ENCODE measurements at places on chromosomes 3 and 15.
A peak's percentile ranks its signal among the peaks of the same experiment; 100 is the strongest.

DNA sequence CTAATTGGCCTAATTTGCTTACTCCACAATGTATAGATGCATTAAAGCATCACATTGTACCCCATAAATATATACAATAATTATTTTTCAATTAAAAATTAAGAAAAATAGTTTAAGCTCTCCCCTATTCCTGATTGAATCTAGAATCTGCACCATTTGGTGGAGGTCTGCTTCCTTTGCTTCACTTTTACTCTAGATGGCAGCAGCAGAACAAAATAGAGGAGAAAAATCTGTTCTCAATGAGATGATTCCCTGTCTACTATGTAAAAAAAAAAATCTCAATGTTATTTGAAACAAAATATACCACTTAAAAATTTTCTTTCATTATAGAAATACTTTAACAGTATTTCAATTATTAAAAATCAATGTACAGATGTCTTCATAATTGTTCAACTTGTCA, 109.6 kb upstream of the FXR1 start:
- no peak for DNase-seq

DNA sequence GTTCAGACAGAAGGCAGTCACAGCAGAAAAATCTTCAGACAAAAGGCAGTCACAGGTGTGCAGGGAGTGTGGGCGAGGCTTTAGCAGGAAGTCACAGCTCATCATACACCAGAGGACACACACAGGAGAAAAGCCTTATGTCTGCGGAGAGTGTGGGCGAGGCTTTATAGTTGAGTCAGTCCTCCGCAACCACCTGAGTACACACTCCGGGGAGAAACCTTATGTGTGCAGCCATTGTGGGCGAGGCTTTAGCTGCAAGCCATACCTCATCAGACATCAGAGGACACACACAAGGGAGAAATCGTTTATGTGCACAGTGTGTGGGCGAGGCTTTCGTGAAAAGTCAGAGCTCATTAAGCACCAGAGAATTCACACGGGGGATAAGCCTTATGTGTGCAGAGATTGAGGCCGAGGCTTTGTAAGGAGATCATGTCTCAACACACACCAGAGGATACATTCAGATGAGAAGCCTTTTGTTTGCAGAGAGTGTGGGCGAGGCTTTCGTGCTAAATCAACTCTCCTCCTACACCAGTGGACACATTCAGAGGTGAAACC, 27.6 kb downstream of the ZNF589 start:
- DNase-seq, result peak; percentile 89

- no peak for DNase-seq
Measured at GRCh38 chr3:128168836-128169235, 15.6 kb downstream of the EEFSEC start.

- DNase-seq, result no peak
Measured at GRCh38 chr3:196147116-196147515, 64.1 kb downstream of the ZDHHC19 start.

Measured in T-helper 2 cell treated with Interferon-gamma antibody and Interleukin-4, amounts not matched to agents 5 μg/mL and 100 μg/mL, for 36 hours (primary cell).